GM19239 (cell line): ENCODE measurements at places on chromosomes 1 and 21.

DNA sequence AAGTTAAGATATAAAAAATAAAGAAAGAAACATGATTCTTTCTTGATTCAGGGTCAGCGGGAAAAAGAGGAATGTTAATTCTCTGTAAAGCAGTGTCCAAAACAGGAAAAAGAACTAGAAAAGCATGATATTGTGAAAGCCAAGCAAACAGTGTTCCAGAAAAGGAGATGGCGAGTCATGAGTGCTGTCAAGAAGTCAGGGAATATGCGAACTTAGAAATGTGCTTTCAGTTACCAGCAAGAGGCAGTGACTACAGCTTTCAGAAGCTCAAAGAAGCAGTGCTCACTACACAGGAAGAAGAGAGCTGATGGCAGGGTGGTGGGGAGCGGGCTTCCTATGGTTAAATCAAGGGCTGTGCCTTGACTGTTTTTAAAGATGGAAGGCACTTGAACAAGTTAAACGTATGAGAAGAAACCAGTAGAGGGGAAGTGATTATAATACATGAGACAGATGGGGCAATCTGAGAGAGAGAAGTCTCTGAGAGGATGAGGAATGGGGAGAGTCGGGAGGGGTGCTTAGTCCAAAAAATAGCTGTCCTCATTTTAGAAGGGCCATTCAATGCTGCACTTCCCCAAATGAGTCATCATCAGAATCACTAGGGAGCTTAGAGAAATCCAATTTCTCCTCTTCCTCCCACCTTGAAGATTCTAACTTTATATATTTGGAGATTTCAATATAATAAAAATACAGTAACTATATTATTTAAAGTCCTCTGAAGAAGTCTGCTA, 90.4 kb downstream of the KCNK1 start:
- no peak for DNase-seq

GRCh38 chr1:118979754-118980575, 8.2 kb downstream of the TBX15 start:
- DNase-seq = no peak

DNA sequence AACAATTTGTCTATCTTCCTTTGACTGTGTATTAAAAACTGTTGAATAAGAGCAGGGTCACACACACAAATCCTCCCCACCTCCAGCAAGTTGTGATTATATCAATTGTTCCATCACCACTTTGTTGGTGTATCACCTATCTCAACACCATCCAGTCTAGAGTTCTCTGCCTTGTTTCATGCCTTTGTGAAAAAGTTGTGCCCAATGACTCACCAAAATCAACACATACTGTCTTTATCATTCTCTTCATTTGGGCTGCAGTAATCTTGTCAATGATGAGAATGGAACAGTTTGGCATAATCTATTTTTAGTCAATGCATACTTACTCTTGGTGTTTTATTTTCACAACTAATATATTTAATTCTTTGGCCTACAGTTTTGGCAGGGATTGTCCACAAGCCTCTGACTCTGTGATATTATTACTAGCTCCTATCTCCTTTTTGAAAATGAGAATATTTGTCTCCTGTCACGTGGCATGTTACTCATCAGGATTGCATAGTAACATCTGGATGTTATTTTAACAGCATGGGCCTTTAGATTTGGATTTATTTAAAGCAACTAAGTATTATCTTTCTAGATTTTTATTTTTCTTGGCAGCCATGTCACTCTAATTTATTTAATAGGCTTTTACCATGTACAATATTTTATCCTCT, 5.1 kb downstream of the C1orf87 start:
- DNase-seq = no peak

- no peak for DNase-seq
Observed at GRCh38 chr1:67191668-67192520, 25.6 kb downstream of the IL23R start.

GRCh38 chr1:213844632-213845031, 143.1 kb upstream of the PROX1 start:
- DNase-seq = no peak
